Keratinocyte (primary cell): ENCODE measurements at places on chromosomes 12 and 14.

- no peak for DNase-seq
Measured at GRCh38 chr14:102867826-102868580, 54.5 kb upstream of the AMN start.

- DNase-seq = no peak
Measured at GRCh38 chr12:97142737-97143410, 235.8 kb downstream of the NEDD1 start.

DNA sequence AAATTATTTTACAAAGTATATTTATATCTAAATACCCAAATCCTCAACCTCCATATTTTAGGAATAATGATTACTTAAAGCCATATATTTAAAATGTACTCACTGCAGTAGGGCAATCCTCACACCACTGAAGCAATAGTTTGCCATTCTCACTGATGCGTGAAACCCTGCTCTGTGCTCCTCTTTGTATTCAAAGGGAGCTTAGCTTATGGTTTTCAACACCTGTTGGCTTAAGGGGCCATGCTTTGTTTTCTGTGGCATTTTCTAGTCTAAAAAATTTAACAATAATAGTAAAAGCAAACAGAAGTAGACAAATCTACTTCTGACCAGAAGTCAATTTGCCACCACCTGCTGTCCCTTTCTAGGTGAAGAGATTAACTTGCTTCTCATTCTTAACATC is 294.6 kb downstream of the FLRT2 start:
- DNase-seq = no peak

DNA sequence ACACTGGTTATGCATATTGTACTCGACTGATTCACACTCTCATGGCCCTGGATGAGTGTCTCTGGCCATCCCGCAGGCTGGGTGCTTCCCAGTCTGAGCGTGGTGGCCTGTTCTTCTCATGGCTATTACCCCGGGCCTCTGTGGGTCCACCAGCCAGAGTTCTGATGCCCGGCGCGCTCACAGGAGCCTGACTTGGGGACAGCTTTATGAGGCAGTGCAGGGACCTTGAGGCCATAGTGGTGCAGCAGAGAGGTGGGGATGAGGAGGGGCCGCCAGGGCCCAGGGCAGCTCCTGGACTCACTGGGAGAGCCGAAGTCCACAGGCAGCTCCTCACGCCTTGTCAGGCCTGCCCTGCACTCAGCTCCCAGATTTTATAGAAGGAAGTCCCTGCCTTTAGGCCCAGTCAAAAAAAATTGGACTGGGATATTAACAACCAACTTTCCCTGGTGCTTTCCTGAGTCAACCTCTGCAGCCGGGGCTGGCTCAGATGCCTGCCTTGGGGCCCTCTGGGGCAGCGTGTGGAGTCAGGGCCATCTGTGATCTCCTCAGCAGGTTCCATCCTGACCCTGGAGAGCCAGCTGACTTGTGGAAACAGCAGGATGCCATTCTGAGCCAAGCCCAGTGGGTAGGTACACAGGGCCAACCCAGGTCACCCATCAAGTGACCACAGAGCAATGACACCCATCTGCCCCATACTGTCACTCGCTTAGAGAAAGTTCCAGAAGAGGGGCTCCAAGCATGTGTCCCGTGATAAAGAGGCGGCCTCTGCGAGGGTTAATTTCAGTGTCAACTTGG is 89.4 kb upstream of the DIO3 start:
- no peak for DNase-seq

GRCh38 chr12:53829130-53829819 is 77.5 kb upstream of the CISTR start:
- no peak for DNase-seq

DNA sequence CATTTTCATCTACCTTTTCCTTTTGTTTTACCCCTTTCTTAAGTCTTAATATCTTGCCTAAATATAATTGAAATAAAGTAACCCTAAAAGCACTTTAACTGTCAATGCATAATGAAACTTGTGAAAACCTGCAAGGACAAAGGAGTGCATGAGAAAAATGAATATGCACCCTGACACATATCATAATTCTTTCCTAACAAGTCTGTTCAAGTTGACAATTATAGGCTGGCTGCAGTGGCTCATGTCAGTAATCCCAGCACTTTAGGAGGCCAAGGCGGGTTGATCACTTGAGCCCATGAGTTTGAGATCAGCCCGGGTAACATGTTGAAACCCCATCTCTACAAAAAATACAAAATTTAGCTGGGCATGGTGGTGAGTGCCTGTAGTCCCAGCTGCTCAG is 65.4 kb downstream of the FGD6 start:
- DNase-seq = peak; percentile 35

GRCh38 chr12:5047729-5048128 is 4.0 kb downstream of the KCNA5 start:
- no peak for DNase-seq

DNA sequence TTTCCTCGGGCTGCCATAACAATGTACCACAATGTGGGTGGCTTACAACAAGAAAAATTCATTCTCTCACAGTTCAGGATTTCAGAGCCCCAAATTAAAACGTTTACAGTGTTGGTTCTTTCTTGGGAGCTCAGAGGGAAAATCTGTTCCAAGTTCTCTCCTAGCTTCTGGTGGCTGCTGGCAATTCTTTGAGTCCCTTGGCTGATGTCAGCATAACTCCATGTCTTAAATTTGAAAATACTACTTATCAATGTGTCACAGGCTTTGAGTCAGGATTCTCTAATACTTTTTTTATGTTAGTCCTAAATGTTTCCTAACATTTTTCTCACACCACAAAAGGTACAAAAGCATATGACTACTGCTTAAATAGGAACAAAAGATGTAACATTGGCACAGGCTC is 198.4 kb upstream of the ATXN7L3B start:
- no peak for DNase-seq

DNA sequence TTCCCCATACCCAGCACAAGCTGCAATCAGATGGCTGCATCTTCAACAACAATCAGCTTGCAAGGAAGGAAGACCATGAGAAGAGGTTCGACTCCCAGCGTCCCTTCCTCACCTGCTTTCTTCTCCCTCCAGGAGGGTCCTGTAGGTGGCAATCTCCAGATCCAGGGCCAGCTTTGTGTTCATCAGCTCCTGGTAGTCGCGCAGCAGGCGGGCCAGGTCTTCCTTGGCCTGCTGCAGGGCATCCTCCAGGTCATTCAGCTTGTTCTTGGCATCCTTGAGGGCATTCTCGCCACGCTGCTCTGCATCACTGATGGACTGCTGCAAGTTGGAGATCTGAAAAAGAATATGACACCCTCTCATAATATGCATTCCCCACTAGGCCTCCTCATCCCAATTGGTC is 4.0 kb downstream of the KRT1 start:
- no peak for DNase-seq

DNA sequence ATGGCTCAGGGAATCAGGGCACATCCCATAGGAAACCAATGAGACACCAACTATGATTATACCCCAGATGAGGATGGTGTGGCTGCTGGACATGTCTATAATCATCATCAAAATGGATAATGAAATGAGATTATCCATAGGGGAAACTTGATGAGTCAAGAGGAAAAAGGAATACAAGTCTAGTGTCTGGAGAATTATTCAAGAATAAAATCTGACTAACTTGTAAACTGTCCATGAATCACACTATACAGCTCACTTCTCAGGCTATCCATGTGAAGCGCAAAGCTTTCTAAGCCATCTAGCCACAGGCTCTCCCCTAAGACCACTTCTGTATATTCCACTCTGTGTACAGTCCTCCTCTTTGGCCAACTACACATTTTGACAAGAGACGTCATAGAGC is 52.5 kb downstream of the DUSP16 start:
- peak; percentile 69 for DNase-seq
